ENCODE measurements at places on chromosomes 12 and 14.

GRCh38 chr12:2248901-2249381 lies 196.2 kb downstream of the CACNA1C start:
- DNase-seq: no peak

- no peak for DNase-seq
These were observed 33.7 kb upstream of the HELB start for GRCh38 chr12:66268562-66268961.

DNA sequence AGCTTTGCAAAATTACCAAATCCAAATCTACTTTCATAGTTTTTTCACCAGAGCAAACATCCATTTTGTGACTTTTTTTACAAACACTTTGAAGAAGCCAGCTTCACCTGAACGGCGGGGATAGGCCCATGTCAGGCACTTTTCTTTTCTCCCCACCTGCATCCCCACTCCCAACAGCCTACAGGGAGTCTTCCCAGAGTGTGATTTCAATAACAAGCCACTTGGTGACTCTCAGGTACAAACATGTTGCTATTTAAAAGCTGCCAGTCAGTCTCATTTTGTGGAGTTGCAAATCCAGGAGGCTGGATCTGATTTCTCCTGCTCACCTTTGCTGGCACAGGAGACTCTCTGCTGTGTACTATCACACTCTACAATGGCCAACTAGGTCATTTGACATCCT lies 285.5 kb downstream of the KCNH5 start:
- no peak for DNase-seq

DNA sequence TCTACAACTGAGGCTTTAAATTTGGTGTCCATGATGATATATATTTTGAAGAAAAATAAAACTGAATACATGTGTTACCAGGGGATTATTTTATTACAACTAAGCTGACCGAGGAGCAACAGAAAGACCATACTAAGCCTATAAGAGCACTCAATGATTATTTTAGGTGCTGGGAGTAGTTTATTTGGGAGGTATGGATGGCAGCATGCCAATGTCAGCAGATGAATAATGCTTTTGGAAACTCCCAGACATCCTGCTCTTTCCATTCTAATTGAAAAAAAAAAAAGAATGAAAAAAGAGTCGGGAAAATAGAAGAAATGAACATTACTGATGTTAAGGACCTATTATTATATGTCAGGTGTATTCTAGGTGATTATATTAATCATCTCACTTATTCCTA lies 441.2 kb downstream of the BTG1 start:
- DNase-seq: no peak

DNA sequence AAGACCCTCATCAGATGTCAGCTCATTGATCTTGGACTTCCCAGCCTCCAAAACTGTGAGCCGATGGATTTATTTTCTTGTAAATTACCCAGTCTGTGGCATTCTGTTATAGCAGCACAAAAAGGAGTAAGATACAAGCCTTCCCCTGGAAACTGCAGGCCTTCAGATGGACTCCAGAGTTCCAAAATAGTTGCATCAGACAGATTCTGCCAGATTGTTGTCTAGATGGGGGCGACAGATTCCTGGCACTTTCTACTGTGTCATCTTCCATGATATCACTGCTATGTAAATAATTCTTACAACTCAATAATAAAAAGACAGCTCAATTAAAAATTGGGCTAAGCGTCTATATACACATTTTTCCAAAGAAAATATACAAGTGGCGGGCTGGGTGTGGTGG lies 17.2 kb upstream of the MARK3 start:
- no peak for DNase-seq

DNA sequence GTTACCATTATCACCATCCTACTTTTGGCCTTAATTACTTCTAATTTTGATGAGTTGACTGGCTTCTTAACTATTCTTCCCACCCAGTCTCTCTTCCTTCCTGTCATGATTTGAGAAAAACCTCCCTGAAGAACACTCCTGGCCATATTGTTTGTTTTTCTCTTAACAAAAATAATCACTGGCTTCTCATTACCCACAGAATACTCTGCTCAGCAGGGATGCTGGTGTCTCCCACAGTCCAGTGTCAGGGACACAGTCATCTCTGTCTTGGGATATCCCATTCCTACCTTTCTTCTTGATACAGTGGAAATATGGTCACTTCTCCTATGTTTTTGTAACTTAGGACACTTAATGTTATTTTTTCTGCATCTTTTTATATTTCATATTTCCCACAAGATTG lies 103.7 kb downstream of the SRGAP1 start:
- no peak for DNase-seq

All from BE2C (cell line).